ENCODE measurements at places on chromosomes 12 and 14.

DNA sequence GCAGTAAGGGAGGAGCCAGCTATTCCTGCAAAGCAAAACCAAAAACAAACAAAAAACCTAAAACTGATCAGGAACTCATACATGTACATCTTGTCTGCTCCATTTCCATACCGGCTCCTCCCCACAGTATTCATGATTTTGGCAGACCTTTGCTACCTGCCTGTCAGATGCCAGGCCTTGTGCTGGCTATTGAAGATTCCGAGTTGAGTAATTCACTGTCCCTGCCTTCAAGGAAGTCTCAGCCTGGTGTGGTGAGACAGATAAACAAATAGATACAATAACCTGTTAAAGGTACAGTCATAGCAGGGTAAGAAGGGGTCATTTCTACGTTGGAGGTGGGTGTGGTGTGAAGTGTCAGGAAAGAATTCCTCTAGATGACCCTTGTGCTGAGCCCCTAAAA lies 42.7 kb downstream of the SUSD6 start:
- no peak for DNase-seq

- no peak for DNase-seq
These were observed 52.9 kb downstream of the GSC start for GRCh38 chr14:94716976-94717375.

GRCh38 chr14:89365061-89365801 lies 51.8 kb downstream of the FOXN3 start:
- DNase-seq = no peak

DNA sequence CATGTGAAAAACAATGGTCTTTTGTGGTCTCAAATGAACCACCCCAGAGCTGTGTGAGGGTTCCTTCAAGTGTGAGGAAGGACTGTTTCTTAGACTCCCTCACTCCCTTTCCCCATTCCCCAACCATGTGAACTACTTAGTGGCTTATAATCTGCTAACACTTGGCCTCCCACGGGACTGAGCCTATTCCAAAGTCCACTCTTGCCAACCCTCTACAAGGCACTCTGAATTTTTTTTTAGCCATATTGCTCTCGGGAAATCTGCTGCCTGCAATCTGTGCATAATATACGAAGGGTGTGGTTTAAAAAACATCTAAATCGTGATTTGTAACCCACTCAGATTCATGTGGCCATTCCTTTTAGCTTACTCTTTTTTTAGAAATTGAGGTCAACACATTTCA lies 2.6 kb downstream of the SVOP start:
- no peak for DNase-seq

- DNase-seq = no peak
These were observed 122.9 kb downstream of the OTOGL start for GRCh38 chr12:80222261-80222660.

- no peak for DNase-seq
These were observed 3.9 kb upstream of the RNU6-7 start for GRCh38 chr14:32197919-32198318.

DNA sequence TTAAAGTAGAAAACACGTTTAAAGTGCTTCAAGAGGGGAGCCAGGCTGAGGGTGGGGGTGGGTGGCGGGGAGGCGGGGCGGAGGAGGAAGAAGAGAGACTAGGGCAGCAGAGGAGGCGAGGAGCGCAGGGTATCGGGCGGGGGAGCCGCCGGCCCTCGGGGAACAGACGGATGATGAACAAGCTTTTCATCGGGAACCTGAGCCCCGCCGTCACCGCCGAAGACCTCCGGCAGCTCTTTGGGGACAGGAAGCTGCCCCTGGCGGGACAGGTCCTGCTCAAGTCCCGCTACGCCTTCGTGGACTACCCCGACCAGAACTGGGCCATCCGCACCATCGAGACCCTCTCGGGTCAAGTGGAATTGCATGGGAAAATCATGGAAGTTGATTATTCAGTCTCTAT lies 39.2 kb downstream of the ZCRB1 start:
- DNase-seq = no peak

- DNase-seq = peak; percentile 1
These were observed 60.6 kb downstream of the PTPRB start for GRCh38 chr12:70576341-70577282.

- DNase-seq = no peak
These were observed 22.8 kb downstream of the APOBEC1 start for GRCh38 chr12:7642876-7643309.

DNA sequence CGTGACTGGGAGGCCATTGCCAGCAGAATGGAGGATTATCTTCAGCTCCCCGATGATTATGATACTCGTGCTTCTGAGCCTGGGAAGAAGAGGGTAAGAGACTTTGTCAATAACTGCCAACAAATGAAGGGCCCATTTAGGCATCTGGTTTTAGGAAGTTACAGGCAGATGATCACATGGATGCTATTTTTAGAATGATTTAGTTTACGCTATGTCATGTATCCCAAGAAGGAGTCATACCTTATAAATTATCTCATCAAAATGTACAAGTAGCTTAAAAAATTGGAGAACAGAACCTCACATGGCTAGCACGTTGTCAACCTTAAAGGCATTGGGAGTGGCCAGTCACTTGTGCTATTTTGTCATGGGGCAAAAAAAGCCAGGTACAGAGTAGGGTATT lies 46.7 kb downstream of the PROX2 start:
- DNase-seq = no peak

Measured in NCI-H2081 treated with DMSO at 0.1 percent for 48 hours (cell line).